ENCODE measurements at places on chromosomes 3 and 15. TPM values are rescaled to one million over a fixed set of nuclear protein-coding genes. Genes with fewer than 3 reads are reported as not detected.

SNX22 gene
- 7.7 TPM for total RNA-seq

ROPN1 gene
- total RNA-seq, result not detected

GP5 gene
- not detected for total RNA-seq

ZBTB47 gene
- total RNA-seq, result 19.6 TPM

FILIP1L gene
- 1.2 TPM for total RNA-seq

FAM240A gene
- total RNA-seq, result not detected

CACNA1D gene
- total RNA-seq, result 21.6 TPM

KLHL40 gene
- 0.41 TPM for total RNA-seq

DNA sequence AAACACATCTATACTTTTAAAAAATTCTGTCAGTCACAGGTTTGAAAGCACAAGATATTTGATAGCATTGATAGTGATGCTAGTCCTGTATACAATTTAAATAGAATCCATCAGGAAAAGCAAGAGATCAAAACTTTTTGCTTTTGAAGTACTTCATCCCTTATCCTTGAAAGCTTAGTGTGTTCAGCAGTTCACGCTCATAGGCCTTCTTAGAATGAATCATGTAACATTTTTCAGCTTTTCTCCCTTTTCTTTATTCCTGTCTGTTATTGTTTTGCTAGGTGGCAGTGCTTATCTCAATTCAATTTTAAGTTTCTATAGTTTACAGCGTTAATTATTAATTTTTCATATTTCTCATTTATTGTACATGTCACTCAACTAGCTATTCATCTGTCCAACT, 69.1 kb downstream of the FGF7 start:
- no peak for DNase-seq

GRCh38 chr3:108125153-108125543, 34.3 kb upstream of the CD47 start:
- no peak for DNase-seq

GRCh38 chr3:129051871-129052340, 8.7 kb upstream of the GP9 start:
- no peak for DNase-seq

- no peak for DNase-seq
These were observed 35.2 kb downstream of the NCEH1 start for GRCh38 chr3:172675441-172676193.

DNA sequence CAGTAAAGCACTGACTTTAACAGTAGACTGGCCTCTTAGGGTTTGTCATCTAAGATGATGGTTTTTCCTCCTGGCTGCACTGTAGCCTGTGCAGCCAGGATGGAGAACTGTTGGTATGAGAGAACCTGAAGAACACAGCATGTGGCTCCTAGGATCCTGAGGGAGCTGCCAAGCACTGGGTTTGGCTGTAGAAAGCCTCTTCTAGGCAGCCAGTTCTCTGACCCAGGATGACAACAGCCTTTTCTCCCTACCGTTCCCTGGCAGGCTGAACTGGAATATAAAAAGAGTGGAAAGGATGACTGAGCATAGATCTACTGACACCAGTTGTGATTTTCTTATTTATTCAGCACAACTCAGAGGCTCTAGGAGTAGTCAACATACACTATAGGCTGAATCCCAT, 34.3 kb upstream of the MANF start:
- DNase-seq, result no peak

GRCh38 chr15:84775867-84776449, 27.6 kb downstream of the ZNF592 start:
- DNase-seq, result no peak

DNA sequence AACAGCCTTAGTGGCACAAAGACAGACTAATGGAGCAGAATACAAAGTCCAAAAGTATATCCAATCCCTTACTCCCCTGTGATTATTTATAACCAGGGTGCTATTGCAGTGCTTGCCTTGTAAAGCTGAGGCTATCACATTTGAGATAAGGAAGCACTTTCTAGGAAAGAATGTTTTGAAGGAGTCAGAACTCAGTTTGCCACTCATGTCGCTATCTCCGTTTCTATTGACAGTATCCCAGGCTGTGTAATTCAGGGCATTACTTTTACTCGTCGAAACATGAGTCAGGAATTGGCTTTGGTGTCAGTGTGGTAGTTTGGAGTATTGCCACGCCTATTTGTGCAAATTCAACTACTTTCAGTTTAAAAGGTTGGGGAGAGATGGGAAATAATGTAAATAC, 78.4 kb downstream of the FBXL2 start:
- DNase-seq, result no peak

DNA sequence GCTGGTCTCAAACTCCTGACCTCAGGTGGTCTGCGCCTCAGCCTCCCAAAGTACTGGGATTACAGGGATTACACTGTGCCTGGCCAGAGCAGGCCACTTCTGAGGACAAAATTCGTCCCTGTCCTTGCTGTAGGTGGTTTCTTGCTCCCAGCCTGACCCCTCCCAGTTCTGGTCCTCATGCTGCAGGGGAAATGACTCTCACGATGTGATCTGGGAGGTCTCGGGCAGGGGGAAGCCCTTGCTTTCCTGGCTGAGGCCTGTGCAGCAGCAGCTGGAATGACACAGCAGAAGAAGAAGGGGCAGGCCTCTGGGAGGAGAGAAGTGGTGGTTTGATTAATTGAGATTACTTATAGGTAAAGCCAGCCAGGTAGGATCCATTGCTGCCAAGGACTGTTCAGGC, 39.3 kb downstream of the MEGF11 start:
- DNase-seq, result no peak

DNA sequence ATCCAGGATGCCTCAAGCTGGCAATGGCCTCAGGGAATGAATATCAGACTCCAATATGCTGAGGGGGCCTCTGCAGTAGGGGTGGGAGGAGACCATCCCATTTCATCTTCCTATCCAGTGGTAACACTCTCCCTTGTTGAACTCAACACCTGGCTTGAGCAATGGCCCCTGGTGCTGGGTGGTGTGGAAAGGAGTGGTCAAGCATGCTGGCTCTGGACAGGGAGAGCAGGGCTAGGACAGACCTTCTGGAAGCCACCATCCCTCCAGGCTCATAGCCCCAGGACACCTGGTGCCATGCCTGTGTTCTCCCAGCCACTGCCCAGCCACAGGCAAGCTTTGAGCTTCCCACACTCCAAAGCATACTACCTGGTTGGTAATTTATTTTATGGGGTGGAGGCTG, 9.6 kb downstream of the DNAH1 start:
- no peak for DNase-seq

DNA sequence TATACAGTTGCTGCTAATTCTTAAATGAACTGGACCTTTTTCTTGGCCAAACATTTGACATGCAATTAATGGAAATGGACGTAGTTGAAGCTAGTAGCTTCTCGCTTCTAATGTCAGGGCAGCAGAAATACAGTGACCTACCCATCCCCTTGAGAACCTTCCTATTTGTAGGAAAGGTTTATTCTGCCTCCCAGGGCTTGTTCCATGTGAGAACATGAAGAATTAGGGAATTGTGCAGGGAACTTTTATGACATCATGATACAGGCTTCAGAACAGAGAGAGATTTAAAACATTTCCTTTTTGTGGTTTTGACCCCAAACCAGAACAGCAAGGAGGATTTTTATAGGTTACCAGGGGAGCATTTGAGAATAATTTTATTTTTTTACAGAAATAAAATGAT, 406.6 kb upstream of the PPP2R3A start:
- DNase-seq, result no peak

DNA sequence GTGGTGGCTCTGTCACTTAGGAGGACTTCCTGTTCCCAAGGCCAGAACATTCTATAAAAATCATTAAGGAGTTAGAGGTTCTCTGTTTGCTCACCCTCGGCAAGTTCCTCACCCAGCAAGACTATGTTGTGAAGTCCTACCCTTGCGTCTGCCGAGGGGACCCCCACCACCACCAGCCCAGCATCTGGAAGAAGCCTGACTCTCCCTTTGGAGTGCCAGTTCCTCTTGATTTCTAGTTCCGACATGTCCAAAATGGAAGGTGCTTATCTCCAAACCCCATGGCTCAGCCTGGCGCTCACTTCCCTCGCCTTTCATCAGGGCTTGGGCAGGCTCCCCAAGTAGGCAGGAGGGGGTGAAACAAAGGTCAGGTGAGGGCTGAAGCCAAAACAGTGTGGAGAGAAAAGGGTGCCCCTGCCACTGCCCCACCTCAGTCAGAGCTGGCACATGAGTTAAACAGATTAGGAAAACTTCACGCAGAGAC, 41.0 kb downstream of the BHLHE40 start:
- no peak for DNase-seq

DNA sequence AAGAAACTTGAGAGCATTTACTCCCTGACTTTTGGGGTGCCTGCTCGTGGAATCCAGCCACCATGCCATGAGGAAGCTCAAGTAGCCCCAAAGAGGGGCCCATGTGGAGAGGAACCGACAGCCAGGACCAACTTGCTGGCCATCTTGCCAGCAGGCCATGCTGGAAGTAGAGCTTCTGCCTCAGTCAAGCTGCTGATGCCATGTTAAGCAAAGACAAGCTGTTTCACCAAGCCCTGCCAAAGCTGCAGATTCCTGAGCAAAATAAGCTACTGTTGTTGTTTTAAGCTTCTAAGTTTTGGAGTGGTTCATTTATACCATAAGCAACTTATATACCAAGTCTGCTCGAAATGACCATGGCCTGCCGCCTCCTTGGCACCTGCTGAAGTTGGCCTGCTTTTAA, 14.1 kb downstream of the RFTN1 start:
- no peak for DNase-seq

- peak; percentile 68 for DNase-seq
These were observed 46.0 kb downstream of the KLF13 start for GRCh38 chr15:31372635-31373091.

- no peak for DNase-seq
These were observed 2.6 kb downstream of the CCDC9B start for GRCh38 chr15:40338041-40338657.

DNA sequence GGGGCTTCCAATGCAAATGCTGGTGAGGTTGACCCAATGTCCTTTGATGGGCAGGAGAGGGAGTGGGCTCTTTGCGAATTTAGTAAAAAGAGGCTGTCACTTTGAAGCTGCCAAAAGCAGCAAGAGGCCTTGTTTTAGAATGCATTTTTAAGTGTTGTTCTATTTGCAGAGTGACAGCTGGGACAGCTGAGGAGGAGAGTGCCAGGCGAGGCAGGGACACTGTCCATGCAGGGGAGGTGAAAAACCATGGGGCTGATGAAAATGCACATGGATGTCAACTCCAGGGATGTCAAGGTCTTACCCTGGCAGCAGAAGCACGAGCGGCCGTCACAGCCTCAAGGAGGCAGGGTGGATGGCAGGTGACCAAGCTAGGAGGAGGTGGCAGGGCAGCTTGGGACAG, 279.8 kb downstream of the ADAMTS17 start:
- no peak for DNase-seq

GRCh38 chr3:154275292-154275691, 49.0 kb downstream of the DHX36 start:
- DNase-seq, result no peak

GRCh38 chr3:56837196-56837955, 35.6 kb upstream of the ARHGEF3 start:
- DNase-seq, result no peak

DNA sequence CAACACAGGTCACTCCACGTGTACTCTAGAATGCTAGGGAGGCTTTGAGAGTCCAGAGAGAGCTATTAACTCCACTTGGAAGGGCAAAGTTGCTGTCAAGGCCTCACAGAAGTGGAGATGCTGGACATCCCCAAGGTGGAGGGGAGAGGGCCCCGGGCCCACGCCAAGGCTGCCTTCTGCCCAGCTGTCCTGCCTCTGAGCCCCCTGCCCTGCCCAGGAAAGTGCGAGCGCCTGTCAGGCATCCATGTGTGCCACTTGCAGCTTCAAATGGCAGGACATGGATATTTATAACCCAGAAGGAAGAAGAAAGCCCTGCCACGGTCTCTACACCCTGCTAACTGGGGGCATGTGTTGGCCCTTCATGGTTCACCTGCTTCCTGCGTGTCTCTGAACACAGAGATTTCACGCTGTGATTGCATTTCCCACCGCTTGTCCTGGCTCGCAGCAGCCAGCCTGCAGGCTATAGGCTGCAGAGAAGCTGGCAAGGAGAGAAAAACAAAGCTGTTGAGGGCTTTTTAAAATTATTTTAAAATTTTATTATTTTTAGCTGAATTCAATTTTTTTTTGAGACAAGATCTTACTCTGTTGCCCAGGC, 17.0 kb downstream of the ANKDD1A start:
- DNase-seq, result no peak

DNA sequence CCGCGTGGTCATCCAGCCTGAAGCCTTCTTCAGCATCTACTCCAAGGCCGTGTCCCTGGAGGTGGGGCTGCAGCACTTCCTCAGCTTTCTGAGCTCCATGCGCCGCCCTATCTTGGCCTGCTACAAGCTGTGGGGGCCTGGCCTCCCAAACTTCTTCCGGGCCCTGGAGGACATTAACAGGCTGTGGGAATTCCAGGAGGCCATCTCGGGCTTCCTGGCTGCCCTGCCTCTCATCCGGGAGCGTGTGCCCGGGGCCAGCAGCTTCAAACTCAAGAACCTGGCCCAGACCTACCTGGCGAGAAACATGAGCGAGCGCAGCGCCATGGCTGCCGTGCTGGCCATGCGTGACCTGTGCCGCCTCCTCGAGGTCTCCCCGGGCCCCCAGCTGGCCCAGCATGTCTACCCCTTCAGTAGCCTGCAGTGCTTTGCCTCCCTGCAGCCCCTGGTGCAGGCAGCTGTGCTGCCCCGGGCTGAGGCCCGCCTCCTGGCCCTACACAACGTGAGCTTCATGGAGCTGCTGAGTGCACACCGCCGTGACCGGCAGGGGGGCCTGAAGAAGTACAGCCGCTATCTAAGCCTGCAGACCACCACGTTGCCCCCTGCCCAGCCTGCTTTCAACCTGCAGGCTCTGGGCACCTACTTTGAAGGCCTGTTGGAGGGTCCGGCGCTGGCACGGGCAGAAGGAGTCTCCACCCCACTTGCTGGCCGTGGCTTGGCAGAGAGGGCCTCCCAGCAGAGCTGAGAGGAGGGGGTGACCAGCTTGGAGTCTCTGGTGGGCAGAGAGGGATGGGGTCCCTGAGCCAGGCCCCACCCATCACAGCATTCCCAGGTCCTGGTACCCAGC, 37.9 kb downstream of the GOLGA6A start:
- DNase-seq, result no peak

GRCh38 chr3:71876135-71877105, 91.5 kb upstream of the PROK2 start:
- DNase-seq, result no peak

GRCh38 chr3:195226445-195226844, 44.5 kb downstream of the XXYLT1 start:
- DNase-seq, result no peak

DNA sequence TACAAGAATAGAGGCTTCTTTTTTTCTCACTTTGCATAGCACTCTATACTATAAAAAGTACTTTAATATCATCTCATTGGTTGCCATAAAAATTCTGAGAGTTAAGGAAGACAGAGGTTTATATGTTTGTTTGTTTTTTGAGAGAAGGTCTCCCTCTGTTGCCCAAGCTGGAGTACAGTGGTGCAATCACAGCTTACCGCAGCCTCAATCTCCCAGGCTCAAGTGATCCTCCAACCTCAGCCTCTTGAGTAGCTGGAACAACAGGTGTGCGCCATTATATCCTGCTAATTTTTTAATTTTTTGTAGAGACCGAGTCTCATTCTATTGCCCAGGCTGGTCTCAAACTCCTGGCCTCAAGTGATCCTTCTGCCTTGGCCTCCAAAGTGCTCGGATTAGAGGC, 250.2 kb downstream of the LPP start:
- no peak for DNase-seq

- peak; percentile 51 for DNase-seq
These were observed 33.5 kb downstream of the ZBTB38 start for GRCh38 chr3:141401573-141402475.
